ENCODE measurements at places on chromosomes 11 and 22. TPM values are rescaled to one million over a fixed set of nuclear protein-coding genes. Genes with fewer than 3 reads are reported as not detected.

DNA sequence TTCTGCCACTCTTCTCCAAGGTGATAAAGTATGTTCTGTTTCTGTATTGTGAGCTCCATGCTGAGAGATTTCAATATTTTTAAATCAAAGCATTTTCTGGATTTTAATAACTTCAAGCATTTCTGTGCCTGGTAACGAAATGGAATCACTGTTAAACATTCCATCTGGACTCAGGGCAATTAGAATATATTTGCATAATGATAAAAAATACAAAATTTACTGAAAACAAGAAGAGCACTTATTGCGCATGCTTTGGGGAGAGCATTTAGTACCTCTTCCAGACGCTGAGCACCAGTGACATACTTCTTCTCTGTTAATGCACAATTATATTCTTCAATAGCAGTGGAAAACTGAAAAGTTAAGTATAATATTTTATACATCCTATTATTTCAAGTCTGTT lies 13.3 kb downstream of the ZW10 start:
- DNase-seq: no peak
- no peaks in the 10 kb centered on the region for H3K4me1 ChIP-seq
- no peak overlapping the region for H3K27ac ChIP-seq
- H3K27me3 ChIP-seq: no peaks in the 10 kb centered on the region
- peaks cover 18% of the 10 kb centered on the region for H3K36me3 ChIP-seq

DNA sequence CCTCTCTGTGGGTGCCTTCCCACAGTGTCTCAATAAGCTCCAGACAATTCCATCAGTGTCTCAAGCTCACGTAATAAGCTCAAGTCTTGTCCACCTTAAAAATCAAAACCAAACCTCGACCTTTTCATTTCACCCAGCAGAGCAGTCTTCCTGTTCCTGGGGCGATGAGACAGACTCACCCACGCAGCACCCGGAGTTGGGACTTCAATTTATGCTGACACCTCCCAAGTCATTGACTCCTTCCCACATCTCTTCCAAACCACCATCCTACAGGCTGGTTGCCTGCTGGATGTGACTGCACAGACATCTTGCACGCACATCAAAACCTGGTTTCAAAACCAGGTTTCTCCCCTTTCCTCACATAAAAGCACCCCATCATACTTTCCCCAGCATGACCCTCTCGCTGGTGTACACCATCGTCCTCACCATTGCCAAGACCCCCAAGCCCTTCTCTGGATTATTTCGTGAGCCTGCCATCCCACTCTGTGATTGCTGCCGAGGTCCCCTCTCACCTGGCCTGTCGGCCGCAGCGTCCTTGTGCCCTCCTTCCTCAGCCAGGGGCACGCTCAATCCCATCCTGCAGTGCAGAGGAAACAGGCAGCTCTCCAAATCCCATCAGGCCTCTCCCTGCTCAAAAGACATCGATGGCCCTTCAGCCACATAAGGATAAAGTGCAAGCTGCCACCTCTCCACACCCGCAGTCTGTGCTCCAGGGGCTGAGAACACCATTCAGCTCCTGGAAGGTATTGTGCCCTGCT lies 45.1 kb upstream of the FBXO3 start:
- H3K27me3 ChIP-seq: peaks cover 15% of the 10 kb centered on the region
- DNase-seq: no peak
- no peak overlapping the region for H3K4me3 ChIP-seq
- H3K4me1 ChIP-seq: no peaks in the 10 kb centered on the region

DNA sequence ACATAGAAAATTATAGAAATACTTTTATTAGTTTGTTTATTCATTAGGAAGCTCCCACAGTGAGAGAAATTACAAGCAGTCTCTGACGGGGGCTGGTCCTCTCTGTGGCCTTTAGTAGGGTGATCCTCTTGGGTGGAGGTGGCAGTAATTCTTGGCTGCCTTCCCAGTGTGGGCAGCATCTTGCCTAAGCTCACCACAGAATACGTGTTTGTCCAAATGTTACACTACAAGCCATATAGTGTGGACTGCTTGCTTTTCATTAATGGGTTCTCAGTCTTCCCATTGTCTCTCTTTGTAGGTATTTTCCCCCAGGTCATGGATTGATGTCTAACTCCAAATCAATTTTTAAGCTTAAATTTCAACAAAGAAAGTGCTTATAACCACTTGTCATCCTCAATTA lies 43.3 kb downstream of the ENDOD1 start:
- no peaks in the 10 kb centered on the region for H3K27me3 ChIP-seq
- H3K27ac ChIP-seq: no peak overlapping the region
- no peak for DNase-seq
- no peaks in the 10 kb centered on the region for H3K36me3 ChIP-seq
- peaks cover 16% of the 10 kb centered on the region for H3K4me1 ChIP-seq

DNA sequence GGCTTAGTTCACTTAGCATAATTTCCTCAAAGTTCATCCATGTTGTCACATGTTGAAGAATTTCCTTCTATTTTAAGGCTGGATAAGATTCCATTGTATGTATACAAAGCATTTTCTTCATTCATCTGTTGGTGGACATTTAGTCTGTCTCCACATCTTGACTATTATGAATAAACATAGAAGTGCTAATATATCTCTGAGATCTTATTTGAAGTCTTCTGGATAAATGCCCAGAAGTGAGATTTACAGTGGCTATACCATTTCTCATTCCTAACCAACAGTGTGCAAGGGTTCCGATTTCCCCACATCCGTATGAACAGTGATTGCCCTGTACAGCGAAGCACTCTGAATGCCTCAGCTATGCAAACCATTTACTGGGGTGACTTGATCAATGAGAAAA lies 6.6 kb upstream of the ZFTA start:
- DNase-seq: no peak
- no peak overlapping the region for H3K27ac ChIP-seq
- no peak overlapping the region for H3K4me3 ChIP-seq

Gene PYGM
- total RNA-seq: 1.7 TPM

Gene FGF4
- not detected for total RNA-seq

Gene ATXN10
- 135 TPM for total RNA-seq

DNA sequence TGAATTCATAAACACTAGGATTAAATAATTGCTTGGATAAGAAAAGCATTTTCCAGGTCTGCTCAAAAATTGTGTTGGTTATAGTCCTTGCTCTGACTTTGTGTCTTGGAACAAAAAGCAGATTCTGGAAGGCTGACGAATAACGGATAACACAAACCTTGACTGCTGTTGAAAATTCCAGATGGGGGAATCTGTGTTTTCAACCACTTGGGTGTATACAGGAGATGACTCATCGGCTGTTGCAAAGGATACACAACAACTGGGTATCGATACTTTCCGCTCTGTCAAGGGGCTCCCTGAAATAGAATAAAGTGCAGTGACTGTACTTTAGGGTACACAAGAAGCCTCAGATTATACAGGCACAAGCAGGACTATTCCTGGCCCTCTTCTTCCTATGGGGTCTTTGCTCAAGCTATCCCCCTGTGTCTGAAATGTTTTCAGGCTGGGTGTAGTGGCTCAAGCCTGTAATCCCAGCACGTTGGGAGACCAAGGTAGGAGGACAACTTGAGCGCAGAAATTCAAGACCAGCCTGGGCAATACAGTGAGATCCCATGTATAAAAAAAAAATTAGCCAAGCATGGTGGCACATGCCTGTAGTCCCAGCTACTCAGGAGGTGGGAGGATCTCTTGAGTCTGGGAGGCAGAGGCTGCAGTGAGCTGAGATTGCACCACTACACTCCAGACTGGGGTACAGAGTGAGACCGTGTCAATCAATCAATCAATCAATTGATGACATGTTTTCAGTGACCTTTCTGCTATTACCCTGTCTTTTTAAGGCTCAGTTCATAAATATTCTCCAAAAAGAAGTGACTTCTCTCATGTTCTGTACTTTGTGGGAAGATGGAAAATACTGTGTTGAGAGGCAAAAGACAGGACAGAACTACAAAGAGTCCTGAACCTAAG lies 48.6 kb upstream of the UCP3 start:
- no peaks in the 10 kb centered on the region for H3K27me3 ChIP-seq
- no peak overlapping the region for H3K4me3 ChIP-seq
- H3K36me3 ChIP-seq: no peaks in the 10 kb centered on the region
- H3K27ac ChIP-seq: no peak overlapping the region
- peaks cover 3% of the 10 kb centered on the region for H3K4me1 ChIP-seq

All from HCT116 (cell line).